Right kidney (tissue), 9 donors: ENCODE measurements at places on chromosomes 2 and 18.

- no peak for DNase-seq
Measured at GRCh38 chr18:54616220-54616848, 25.3 kb downstream of the DYNAP start.

GRCh38 chr18:47983055-47983454 lies 52.6 kb upstream of the SMAD2 start:
- no peak for DNase-seq

GRCh38 chr2:189066037-189066436 lies 91.9 kb downstream of the COL3A1 start:
- DNase-seq = no peak

- DNase-seq = no peak
Measured at GRCh38 chr2:2022941-2023586, 278.7 kb upstream of the PXDN start.

GRCh38 chr2:119350311-119350998 lies 16.2 kb downstream of the C2orf76 start:
- DNase-seq = no peak
